Epithelial cell of proximal tubule (primary cell): ENCODE measurements at places on chromosomes 5 and 9. TPM values are rescaled to one million over a fixed set of nuclear protein-coding genes. Genes with fewer than 3 reads are reported as not detected.
A peak's percentile ranks its signal among the peaks of the same experiment; 100 is the strongest.

Gene ANKDD1B
- total RNA-seq: 0.07 and 1.3 TPM in 2 replicates

DNA sequence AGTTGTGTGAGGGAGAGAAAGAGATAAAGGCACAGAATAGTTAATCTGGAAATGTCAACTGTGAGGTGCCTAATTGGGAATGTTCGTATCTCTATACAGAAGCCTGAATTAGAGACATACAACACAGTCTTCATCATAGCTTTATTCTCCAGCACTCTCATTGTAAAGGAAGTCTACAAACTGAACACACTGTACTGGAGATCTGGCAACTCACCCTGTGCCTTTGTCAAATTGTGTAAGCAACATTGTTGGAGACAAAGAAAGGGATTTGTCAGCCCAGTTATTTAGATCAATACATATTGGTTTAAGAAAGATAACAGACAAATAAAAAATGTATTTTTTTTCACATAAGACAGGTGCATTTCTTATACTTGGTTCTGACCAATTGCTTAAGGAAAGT, 832.9 kb upstream of the DMAC1 start:
- no peak for DNase-seq

DNA sequence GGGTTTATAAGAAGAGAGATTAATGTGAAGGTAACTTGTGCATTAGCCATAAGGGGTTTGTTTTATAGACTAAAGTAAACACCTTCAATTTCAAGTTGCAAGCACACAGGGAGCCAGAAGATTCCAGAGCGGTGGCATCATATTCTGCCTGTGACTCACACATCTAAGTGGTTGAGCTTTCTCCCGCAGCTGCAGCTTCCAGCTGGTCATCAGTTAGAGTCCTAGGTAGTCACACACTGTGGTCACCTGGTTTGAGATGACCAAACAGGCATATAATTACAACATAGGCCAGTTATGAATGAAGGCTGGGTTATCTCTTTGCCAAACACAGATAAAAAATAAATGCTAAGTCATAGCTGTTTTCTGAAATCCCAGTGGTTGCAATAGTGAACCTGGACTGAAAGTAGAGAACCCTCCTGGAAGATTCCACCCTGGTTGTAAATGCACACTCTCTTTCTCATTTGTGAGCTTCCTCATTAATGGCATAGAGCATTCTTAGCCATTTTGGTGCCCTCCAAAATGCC, 171.3 kb downstream of the GDNF start:
- peak; percentile 96 for DNase-seq

GRCh38 chr9:130659699-130660248, 4.6 kb upstream of the PRDM12 start:
- no peak for DNase-seq

Gene PRSS3
- 2.7 and 5.7 TPM in 2 replicates for total RNA-seq

DNA sequence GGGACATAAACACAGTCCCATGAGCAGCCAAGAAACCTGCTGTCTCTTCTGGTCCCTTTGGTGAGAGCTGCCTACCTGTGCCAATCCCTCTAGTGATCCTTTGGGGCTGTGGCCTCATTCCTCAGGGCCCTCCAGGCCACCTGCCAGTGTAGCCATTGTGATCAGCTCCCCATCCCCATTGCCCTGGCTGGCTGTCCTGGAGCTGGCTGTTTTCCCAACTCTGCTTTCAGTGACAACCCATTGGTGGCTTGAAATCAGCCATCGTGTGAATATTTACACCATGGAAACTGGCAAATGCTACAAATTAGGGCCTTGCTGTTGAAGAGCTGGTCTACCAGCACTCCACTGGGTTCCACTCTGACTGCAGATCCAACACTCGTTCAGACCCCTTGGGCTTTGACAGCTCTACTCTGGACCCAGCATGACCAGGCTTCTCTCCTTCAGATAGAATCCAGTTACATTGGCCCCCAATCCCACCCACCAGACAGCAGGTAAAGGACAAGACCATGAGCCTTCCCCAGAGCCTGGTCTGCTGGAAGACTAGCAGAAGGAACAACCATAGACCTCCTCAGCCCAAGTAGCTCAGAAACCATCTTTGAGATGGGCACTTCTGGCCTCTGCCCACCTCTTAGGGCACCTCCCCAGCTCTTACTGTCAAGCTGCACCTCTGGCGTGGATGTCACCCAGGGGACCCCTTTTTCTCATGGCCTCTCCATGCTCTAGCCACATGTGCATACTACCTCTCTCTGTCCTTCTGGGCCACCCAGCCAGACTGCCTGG, 69.2 kb upstream of the NEK6 start:
- no peak for DNase-seq

Gene GRM6
- total RNA-seq: not detected in 2 replicates

- DNase-seq: no peak
Measured at GRCh38 chr5:568061-568781, 43.9 kb upstream of the CEP72 start.

DNA sequence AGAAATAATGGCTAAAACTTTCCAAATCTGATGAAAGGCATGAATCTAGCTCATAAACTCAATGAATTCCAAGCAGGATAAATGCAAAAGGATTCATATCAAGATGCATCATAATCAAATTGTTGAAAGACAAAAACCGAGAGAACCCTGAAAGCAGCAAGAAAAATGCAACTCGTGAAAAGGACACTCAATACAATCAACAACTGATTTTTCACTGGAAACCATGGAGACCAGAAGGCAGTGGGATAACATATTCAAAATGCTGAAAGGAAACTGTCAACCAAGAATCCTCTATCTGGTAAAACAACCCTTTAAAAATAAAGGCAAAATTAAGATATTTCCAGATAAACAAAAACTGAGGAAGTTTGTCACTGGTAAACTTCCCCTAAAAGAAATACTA, 9.5 kb downstream of the FBXL17 start:
- DNase-seq: no peak

GRCh38 chr9:33426843-33427293, 20.5 kb downstream of the AQP3 start:
- DNase-seq: no peak

- no peak for DNase-seq
Measured at GRCh38 chr9:106657926-106658325, 205.0 kb upstream of the ZNF462 start.

DNA sequence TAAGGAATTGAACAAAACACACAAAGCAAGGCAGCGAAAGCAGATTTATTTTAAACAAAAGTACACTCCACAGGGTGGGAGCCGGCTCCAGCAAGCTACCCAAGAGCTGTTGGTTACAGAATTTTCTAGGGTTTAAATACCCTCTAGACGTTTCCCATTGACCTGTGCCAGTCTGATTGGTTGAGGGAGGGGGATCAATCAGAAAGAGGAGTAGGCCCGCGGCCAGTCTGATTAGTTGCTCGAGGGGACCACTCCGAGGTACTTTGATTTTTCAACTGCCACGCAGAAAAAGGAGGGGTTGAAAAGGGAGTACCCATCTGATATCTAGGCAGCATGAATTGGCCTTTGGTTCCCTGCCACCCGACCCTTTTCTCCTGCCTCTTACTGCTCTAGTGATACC, 998 bp downstream of the SRP19 start:
- DNase-seq: no peak

DNA sequence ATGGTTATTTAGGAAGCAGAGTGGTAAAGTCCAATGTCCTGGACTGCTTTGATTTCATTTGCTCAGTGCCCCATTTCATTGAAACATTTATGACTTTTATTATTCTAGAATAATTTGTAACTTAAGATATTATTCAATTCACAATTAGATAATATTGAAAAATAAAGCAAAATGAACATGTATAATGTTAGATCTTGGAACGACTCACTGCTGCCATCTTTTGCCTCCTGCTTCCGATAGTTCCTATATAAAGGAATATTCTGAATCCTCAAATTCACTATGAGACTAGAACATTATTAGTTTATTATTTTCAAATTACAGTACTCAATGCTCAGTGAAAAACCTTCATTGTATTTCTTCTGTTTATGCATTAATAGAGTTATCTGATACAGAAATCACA, 2.3 kb upstream of the CTNND2 start:
- no peak for DNase-seq

DNA sequence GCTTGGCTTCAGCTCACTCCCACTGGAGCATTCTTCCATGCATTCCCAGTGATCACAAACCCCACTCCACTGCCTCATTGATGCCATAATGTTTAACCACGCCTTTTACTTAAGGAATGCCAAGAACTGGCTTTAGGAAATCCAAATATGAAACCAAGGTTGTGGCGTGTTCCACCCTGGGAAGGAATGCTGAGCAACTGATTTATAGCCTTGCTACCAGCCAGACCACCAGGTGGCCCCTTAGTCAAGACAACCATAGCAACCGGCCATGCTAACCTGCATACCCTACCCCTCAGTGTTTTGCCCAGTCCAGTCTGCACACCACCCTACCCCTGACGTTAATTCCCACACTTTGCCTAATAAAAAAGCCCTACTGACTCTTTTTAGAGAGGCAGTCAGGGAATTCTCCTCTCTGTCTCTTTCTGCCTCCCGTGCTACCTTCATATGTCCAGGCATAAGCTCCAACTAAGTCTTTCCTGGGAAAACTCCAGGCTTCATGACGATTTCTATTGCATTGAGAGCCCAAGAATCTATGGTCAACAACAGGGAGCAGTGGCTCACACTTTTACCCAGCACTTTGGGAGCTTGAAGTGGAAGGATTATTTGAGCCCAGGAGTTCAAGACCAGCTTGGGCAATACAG, 27.0 kb upstream of the PRRC2B start:
- no peak for DNase-seq

Gene PCDHA11
- not detected in 2 replicates for total RNA-seq

- DNase-seq: no peak
Measured at GRCh38 chr5:6737043-6737941, 24.1 kb downstream of the TENT4A start.

- no peak for DNase-seq
Measured at GRCh38 chr5:179698935-179699615, at the start of gene CANX. Gene CANX, plus strand, starts transcription at chr5:179698967. Its CDS starts 6,715 bp downstream, at chr5:179705682.

DNA sequence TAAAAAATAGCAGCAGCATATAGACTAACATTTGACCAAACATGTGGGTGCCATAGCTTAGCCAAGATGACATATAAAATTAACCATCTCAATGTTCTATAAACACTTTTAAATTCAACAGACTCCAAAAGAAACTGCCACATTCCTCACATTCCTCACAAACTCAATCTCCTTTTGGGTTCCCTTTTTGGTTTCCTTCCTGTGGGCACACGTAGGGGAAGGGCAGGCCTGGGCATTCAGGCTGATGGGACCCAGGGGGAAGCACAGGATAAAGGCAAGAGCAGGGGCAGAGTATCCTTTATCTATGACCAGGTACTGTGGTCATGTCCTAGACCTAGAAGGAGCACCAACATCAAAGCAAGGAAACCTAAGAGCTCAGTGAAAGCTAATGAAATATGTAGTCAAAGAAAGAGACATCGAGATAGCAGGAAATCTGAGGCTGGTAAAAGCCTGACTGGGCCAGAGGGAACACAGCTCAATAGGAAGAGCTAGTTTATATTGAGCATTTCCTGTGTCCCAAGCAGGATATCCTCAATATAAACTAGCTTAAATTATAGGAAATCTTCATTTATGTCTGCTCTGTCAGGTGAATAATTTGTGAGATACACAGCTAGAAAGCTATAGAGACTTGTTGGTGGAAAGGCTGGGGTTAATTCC, 13.6 kb upstream of the ERAP1 start:
- DNase-seq: no peak

- no peak for DNase-seq
Measured at GRCh38 chr5:177511181-177511580, 1.6 kb upstream of the DOK3 start.

DNA sequence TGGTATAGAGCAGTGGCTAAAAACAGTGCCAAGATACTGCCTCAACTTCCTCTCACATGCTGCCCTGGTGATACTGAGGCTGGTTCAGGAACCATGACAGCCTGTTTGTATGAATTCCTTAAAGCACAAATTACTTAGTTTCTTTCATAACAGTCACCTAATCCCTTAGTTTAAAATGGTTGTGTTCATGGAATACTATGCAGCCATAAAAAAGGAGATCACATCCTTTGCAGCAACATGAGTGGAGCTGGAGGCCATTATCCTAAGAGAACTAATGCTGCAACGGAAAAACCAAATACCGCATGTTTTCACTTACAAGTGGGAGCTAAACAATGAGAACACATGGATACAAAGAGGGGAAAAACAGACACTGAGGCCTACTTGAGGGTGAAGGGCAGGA, 21.8 kb downstream of the ZFP62 start:
- no peak for DNase-seq

DNA sequence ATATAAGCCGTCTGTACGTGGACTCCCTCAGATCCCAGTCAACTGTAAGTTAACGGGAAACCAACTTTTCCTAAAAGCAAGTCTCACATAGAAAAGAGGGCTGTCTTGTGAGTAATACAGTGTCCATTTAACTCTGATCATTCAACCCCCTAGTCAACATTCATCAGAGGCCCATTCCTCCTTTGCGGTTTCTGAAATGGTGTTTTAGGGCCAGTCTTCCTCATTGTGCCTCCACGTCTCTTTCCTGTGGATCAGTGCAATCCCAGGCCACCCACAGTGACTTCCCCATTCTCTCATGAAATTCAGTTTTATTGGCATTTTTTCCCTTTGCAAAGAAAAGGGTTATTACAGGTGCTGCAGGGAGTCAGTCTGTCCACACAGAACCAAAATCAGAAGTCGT, 261.8 kb downstream of the NR3C1 start:
- no peak for DNase-seq

DNA sequence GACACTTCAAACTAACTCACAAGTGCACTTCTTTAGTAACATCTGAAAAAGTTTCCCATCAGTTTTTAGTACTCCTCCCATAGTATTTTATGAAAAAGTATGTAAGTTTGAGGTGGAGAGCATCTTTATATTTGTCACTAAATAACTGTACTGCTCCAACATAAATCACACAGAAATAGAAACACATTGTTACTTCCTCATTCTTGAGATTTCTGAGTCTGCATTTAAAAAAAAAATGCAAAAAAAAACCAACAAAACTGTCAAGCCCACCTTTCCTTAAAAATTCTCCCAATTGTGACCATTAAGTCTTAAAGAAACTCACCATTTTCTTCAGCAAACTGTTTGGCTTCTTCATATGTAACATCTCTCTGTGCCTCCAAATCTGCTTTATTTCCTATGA, 18.7 kb downstream of the RAB14 start:
- DNase-seq: no peak

DNA sequence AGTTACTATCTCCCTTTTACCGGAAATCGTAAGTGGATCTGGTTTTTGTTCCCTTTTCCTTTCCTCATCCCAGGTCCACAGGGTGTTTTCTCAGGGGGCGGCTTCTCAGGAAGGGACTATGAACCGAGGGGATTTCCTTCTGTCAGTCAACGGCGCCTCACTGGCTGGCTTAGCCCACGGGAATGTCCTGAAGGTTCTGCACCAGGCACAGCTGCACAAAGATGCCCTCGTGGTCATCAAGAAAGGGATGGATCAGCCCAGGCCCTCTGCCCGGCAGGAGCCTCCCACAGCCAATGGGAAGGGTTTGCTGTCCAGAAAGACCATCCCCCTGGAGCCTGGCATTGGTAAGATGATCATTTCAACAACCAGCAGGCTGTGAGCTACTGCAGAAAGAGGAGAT, 75.8 kb downstream of the GOLPH3 start:
- DNase-seq: no peak

Gene TTC16
- not detected in 2 replicates for total RNA-seq

Gene HAVCR1
- 11.4 and 25.8 TPM in 2 replicates for total RNA-seq

DNA sequence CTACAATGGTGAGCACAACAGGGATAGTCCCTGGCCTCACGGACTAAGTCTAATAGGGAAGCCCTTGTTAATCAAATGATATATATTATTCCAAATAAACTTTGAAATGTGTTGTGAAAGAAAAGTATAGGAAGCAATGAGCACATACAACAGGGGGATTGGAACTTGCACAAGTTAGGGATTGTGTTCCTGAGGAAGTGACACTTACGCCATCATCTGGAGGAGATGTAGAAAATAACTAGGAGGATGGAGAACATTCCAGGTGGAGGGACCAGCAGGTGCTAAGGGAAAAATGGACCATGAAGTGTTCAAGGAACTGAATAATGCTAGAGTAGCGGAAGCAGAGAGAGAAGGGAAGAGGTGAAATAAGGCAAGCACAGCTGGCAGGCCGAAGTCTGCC, 18.8 kb upstream of the RPS23 start:
- DNase-seq: no peak
